ENCODE measurements at places on chromosomes 12 and 14. TPM values are rescaled to one million over a fixed set of nuclear protein-coding genes. Genes with fewer than 3 reads are reported as not detected.
A peak's percentile ranks its signal among the peaks of the same experiment; 100 is the strongest.

ITGB7 gene
- not detected for total RNA-seq

OTOGL gene
- total RNA-seq, result 3.1 TPM

TEX52 gene
- total RNA-seq, result 11.3 TPM

RHEBL1 gene
- total RNA-seq, result 3.9 TPM

TMEM30B gene
- total RNA-seq, result 12.3 TPM

SOX5 gene
- 74.4 TPM for total RNA-seq

TSHR gene
- total RNA-seq, result 13.0 TPM

ABCC9 gene
- 37.1 TPM for total RNA-seq

CEP170B gene
- total RNA-seq, result 7.9 TPM

GRCh38 chr12:93587611-93588010 is 15.1 kb downstream of the SOCS2 start:
- no peak for DNase-seq

DNA sequence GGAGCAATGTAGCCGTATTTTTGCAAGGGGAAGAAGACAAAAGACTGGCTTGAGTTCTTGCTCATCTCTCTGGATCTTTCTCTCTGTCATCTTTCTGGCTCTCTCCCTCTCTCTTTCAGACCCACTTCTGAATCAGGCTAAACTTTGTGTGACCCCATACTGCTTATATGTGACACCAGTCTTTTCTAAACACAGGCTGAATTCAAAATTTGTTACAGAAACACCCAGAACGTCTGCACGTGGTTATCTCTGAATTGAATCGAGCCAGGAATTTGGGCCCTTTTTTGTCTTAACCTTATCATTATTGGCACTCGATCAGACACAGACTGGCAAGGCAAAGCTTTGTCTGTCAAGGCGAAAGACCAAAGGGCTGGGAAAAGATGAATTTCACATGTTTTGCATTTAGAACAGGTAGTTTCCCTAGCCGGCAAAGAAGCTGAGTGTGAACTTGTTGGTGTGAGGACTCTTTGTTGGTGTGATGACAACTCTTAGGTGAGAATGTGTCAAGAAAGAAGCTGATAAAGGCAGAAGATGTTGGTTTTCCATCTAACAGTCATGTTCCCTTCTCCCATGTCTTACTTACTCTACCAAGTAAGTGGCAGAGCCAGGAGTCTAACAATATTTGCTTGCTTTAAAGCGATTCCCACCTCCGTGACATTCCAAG is 150.2 kb upstream of the RFLNA start:
- DNase-seq, result no peak

DNA sequence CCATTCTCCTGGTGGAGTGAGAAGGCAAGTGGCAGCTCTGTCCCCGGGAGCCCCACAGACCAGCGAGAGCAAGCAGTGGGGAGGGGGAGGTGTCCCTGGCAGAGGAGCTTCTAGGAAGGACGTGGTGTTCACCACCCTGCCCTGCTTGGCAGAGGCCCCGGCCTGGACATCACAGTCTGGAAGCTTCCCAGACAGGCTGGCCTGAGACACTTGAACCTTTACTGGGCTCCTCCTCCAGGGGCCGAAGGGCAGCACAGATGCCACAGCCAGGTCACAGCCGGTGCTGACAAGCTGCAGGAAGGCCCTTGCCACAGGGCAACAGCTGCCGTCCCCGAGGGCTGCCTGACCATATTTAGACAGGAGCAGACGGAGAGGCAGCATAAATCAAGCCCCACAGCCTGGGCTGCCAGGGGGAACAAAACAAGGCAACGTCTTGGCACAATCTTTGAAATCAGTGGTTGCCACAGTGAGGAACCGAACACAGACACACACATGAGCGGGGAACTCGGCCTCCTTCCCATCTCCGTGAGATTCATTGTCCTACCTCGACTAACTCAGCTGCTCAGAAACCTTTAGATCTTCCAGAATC is 28.5 kb downstream of the PRIMA1 start:
- peak; percentile 35 for DNase-seq

DNA sequence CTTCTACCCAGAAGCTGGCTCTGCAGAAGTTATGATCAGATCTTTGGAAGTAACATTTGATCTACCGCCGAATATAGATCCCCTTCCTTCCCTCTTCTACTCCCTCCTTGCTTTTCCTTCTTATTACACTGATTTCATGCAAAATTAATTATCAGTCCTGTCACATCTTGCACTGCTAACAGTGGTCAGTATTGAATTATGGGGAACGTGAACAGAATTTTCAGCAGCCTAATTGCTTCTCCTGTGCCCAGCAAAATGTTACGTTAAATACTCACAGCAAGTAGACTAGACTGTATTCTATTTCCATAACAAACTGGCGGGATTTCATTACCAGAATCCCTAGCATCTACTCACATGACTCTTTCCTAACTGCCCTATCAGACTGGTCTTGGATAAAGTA is 596.9 kb downstream of the DIO2 start:
- DNase-seq, result no peak

- no peak for DNase-seq
These were observed 50.1 kb downstream of the CD9 start for GRCh38 chr12:6250343-6250742.

- DNase-seq, result peak; percentile 65
These were observed 6.0 kb downstream of the ZNF219 start for GRCh38 chr14:21092273-21093011.

- no peak for DNase-seq
These were observed 412 bp downstream of the FGFR1OP2 start for GRCh38 chr12:26938701-26939062.

DNA sequence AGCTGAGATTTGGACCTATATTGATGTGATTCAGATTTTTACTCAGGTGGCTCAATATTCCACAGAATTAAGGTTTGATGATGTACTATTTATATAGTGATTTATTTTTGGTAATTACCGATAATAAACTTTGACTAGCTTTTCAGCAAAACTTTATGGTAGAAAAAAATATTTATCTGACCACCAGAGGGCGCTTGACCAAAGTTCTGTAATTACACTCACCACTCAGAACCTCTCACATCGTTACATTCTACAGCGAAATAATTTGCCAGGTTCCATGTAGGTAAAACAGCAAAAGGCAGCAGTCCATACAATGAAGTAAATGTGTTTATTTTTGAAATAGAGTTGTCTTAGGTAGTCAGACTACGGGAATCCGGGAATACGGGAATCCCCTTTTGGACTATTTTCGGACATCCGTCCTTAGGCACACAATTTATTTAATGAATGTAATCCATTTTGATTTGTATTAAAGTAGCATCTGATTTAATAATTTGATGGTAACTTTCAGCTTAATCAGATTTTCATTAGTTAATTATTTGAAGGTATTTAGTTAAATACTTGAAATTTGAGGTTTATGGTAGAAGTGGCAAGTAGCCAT is 143.0 kb upstream of the DDHD1 start:
- peak; percentile 22 for DNase-seq

GRCh38 chr12:20368651-20369304 is 441 bp downstream of the PDE3A start:
- DNase-seq, result peak; percentile 69

- no peak for DNase-seq
These were observed 2.8 kb downstream of the TESPA1 start for GRCh38 chr12:54981796-54982195.

- no peak for DNase-seq
These were observed 39.9 kb downstream of the TMTC1 start for GRCh38 chr12:29743801-29744200.

DNA sequence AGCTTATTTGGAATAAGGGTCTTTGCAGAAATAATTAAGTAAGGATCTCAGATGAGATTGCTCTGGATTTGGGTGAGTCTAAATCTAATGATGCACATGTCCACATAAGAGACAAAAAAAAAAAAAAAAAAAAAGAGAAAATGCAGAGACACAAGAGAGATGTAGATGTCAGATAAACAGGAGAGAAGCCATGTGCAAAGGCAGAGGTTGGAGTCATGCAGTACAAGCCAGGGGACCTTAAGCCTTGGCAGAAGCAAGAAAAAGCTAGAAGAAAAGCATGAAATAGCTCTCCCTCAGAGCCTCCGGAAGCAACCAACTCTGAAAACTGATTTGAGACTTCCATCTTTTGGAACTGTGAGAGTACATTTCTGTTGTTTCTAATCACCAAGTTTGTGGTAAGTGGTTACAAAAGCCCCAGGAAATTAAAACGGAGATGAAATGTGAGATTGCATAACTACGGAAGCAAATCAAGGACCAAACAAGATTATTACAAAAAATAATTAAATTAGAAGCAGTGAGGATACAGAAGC is 1304.0 kb upstream of the SEL1L start:
- DNase-seq, result no peak

GRCh38 chr14:89588016-89588415 is 171.0 kb upstream of the FOXN3 start:
- no peak for DNase-seq

GRCh38 chr12:47822401-47822800 is 2.7 kb upstream of the HDAC7 start:
- no peak for DNase-seq

DNA sequence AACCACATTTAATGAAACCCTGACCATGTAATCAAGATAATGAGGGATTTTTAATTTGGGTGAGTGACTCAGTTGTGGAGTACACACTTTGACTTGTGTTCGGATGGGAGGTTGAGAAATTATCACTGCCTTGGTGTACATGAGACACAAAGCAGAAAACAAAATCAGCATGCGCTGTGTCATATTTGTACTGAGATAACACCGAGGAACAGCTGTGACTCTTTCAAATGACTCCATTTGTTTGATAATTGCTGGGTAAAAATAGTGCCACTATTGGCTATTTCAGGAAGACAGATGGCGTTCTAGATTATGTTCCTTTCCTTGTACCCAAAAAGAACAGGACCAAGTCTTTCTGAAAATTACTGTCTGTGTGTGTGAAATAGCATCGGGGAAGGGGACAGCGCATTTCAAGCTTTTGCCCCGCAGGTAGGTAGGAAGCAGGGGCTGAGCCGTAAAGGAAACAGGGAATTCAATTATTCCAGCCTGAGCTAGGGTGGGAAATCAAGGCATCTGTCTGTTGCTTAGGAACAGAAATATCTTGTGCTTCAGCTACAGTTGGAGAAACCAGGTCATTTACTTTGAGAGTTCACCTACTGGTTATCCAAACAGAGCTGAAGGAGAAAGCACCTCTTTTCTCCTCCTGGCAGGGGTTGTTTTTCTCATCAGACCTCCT is 114.3 kb downstream of the SNAPC1 start:
- no peak for DNase-seq

DNA sequence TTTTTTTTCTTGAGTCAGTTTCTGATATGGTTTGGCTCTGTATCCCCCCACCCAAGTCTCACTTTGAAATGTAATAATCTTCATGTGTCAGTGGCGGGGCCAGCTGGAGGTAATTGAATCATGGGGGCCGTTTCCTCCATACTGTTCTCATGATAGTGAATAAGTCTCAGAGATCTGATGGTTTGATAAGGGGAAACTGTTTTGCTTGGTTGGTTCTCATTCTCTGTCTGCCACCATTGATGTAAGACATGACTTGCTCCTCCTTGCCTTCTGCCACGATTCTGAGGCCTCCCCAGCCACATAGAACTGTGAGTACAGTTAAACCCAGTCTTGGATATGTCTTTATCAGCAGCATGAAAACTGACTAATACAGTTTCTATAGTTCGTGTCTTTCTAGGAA is 42.9 kb downstream of the WNK1 start:
- peak; percentile 33 for DNase-seq

Measured in umbilical cord (tissue), 2 donors.